Activated naive CD4-positive, alpha-beta T cell treated with anti-CD3 and anti-CD28 coated beads for 36 hours (primary cell): ENCODE measurements at places on chromosomes 2 and 18.

DNA sequence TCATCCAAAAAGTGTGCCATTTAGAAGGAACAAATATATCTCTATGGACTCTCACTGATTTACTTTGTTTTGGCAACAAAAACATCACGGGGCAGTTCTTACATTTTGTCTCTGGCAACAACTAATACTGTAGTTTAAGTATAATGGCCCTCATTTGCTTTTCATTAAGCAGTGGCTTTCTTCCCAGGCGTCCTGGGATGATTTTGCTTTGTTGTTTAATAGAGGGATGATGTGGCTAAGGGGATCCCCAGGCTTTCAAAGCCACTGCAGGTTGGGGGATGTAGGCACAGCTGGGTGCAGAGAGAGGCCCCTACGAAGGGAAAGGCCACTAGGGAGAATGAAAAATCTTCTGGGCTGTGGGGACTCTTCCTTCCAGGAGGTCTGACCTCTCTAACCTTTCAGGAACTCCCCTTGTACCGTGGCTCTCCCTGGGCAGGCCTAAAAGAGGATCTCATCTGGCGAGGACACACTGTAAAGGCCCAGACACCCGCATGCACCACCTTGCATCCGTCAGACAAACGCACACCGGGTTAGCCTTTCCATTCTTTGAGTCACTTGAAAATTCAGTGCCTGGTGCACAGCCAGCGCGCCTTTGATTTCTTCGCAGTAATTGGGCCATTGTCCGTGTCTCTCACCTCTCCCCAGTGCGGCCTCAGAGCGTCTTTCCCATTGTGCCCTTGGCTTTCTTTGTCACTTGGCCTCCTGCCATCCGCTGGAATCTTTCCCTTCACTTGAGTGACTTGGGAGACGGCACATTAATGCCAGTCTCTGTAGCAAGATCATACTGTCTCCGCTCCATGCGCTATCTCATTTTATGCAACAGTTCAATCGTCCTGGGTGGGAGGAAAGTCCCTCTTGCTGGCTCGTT, 40.3 kb upstream of the AFF3 start:
- DNase-seq = no peak

DNA sequence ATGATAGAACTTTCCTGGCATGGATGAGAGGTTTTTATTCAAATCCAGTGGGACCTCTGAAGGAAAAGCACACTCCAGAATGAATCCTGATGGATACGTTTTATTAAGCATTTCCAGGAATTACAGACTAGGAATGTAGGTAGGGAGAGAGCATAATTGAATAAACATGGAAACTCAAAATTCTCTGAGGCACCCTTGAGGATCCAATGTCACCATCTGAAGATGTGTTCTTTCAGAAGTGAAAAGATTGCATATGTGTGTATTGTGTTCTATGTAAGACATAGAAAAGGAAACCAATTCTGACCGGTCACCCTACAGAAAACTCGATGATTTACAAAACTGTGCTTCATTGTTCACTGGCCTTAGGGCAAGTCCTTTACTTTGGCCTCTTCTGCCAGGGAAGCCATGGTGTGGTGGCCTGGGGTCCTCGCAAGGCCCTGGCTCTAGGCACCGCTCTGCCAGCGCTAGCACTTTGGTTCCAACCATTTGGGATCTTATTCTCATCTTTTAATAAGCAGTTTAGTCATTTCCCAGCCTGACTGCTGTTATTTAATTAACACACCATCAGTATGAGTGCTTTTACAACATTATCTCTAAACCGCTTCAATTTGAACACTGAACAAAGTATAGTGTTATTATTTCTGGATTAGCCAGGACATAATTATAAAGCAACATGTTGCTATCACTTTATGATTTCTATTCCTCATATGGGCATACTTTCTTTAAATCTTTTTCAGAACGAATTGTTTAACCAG, 4.5 kb upstream of the GKN1 start:
- no peak for DNase-seq

DNA sequence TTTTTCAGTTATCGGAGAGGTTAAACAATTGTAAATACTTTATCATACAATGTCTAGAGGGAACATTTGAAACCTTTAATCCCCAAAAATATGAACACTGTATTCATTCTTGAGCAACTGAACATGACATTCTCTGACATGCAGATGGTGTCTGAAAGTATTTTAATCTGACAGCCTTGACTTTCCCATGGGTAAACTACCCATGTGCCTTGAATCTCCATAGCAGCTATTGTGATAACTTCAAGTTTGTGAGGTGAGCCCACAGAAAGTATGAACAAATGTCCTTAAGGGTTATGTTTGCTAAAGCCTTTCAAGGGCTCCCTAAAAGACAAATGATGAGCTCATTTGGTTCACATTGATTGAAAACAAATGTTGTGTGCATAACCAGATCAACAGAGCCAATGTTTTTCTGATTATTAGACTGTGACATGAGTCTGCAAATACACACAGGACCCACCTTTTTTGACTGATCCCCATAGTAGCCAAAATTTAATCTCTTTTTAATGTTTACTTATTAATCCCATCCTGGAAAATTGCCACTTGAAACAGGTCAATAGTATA, 1326.0 kb downstream of the LRP1B start:
- no peak for DNase-seq

DNA sequence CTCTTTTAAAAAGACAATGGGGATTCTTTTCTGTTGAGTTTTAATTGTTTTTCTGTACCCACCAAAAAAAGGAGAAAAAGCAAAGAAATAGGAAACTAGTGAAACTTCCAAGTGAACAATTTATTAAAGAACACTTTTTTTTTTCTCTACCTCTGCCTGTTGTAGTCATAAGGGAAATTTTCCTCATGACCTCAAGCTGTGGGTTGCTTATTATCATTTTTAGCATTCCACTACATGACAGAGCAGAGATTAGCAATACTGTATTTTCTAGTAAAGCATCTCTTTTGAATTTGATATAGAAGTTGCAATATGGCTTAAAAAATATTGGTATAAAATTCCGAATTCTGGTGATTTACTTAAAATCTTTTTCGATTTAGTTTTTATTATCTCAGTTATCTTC, 87.9 kb upstream of the LRRTM1 start:
- DNase-seq = no peak

DNA sequence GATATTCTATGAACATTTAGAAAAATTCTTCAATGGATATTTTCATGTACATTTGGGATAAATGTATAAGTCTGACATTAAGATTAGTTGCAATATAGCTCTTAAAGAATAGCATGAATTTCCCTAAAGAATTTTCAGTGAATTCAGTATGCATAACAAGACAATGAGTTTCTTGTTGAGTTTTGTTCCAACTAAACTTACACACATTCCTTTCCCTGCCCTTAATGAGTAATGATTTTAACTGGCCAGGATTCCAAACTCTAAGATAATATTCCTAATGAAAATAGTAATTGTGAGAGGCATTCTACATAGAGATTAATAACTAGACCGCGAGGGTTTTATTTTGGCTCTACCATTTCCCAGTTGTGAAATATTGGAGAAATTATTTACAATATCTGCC, 390.3 kb upstream of the GALNT5 start:
- DNase-seq = no peak
